Activated T-cell treated with anti-CD3 and anti-CD28 coated beads for 4 hours (primary cell): ENCODE measurements at places on chromosomes 5 and 9.

DNA sequence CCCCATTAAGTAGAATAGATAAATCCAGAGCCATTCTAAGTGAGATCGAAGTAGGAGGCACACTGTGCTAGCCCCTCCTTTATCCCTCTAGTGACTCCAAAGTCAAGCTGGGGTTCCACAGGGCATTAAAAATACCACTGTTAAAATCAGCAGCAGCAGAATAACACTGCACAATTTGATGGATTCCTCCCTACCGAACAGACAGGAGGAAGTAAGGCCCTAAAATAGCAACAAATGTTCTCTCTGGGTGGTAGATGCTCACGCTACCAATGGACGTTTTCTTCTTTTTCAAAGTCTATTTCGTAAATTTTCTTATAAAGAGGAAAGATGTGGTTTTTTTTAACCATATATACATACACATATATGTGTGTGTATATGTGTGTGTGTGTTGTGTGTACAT, 54.4 kb downstream of the FBXW11 start:
- DNase-seq = no peak

DNA sequence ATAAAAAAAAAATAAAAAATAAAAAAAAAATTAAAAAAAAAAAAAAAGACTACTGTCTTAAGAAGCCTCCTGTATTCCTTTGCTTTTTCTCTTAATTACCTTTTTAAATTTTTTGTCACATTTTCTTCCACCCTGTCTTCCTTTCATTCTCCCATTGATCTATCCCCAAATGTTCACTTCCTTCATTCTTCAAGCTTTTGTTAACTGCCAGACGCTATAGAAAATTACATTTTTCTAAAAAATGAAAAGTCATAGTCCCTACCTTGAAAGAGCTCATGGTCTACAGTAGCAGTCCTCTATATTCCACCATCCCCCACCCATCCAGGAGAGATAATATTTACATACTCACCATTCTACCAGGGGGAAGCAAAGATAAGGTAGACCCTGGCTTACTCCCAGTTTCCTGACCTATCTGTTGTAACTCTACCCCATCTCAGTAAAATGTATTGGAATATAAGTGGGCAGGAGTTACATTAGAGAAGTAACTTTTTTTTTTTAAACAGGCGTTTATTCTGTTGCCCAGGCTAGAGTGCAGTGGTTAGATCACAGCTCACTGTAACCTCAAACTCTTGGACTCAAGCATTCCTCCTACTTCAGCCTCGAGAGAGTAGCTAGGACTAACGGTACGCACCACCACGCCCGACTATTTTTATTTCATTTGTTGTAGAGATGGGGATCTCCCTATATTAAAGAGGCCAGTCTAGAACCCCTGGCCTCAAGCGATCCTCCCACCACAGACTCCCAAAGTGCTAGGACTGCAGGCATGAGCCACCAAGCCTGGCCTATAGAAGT, 3.8 kb upstream of the PRKAA1 start:
- DNase-seq = no peak

DNA sequence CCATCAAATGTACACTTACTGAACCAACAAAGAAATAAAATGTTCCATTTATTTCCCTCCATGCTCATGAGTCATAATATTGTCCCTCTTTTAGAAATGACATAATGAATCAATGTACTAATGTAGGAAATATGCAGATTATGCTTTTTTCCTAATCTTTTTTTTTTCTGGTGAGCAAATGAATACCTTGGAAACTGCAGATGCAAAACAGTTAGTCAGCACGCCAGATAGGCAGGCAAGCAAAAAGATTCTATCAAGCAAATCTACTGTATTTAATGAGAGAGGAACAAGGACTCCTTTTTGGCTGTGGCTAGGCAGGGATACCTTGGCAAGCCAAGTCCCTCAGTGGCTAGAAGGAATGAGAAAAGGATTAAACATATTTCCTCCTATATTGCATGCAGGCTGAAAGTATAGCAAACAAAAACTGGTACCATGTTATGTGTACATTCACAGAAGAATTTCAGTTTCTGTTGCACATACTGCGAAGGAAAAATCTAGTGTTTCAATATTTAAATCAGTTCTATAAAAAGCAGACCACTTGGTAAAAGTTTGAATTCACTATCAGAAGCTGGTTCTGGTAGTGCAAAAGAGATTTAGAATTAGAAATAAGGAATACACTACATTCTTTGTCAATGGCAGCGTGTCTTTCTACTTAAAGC, 605.4 kb downstream of the TLE1 start:
- DNase-seq = no peak

DNA sequence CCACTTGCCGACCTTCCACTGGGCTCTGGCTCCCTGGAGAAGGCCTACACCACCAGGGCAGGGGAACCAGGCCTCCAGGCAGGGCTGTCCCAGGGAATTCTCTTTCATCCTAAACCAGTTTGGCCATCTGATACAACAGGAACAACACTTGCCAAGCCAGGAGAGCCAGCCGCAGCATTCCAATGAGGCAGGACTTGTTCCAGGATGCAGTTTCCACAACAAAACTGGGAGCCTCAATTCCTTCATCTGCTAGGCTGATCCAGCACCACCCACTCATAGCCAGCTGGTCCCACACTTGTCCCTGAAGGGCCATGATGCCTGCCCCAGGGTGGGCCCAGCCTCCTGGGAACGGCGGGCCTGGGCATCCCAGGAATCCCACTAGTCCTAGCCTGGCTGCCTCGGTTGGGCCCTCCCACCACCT, 26.0 kb downstream of the BICD2 start:
- DNase-seq = no peak

GRCh38 chr5:8138884-8139283, 269.9 kb downstream of the MTRR start:
- no peak for DNase-seq

DNA sequence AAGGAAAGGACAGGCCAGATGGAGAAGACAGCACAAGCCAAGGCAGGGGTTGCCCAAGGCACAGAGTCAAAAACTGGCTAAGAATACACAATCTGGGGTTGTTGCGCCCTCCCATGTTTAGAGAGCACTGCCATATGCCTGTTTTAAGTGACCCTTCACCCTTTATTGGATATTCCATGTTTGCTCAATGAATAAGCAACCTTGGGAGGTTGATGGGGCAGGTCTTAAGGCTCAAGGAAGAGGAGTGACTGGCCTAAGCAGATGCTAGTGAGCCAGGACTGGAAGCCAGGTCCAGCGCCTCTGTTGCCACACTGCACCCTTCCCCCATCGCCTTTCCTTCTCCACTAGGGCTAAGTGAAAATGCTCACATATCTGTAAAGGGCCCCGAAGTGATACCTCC, 6.7 kb downstream of the TXN start:
- DNase-seq = no peak

DNA sequence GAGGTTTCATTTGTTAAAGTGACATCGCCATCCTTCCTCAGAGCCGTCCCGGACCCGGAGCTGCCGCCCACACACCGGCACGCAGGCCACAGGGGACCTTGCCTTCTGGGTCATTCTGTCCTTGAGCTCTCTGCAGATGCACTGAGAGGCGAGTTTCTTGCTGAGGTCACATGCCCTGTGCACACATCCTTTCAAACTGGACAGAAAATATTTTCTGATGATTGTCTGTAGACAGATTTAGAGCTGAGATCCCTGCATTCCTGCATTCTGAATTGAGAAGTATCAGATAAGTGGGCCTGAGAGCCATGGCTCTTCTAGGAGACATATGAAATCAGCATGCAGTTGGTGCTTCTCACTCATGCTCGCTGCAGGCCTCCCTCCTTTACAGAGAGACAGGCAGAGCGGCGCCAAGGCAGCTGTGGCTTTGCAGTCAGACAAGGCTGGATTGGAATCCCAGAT, 25.4 kb downstream of the BOD1 start:
- DNase-seq = no peak

DNA sequence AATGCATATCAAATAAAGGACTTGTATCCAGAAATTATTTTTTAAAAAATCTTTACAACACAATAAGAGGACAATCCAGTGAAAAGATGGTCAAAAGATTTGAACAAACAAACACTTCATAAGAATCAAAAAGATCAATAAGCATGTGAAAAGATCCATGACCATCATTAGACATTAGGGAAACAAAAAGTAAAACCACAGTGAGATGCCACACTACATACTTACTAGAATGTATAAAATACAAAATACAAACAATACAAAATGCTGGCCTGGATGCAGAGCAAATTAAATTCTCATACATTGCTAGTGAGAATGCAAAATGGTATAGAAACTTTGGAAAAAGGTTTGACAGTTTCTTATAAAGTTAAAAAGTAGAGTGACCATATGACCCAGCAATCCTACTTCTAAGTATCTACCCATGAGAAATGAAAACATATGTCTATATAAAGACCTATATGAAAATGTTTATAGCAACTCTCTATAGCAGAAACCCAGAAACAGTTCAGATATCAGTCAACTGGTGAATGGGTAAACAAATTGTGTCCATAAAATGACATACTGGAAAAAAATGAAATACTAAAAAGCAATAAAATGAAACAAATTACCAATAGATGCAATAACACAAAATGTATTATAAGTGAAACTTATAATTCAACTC, 426.1 kb downstream of the RAB3C start:
- DNase-seq = no peak

DNA sequence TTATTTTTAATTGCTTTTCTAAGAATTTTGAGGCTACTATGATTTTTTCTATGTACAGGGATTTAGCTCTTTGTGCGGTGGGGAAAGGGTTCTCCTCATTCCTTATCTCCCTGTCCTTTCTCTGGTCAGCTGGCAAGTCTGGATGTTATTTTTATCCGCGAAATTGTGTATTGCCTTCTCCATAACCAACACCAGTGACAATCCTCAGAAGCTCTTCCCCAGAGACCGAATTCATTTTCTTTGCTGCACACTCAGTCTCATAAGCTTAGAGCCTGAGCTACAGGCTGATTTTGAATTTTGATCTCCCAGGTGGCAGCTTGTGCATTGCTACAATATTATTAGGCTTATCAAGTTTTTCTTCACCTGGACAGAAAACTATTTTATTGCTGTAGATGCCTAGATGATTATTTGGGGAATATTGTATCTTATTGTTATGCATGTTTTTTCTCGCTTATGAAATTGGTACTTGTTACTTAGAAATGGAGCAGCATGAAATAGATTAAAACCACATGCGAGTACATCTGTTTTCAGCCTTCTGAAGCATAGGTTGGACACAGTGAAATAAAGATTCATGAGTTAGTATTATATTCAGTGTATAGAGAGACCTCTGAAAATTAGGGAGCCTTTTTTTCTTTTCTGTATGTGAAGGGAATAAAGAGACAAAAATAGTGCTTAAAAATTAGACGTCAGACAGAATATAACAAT, 27.3 kb downstream of the CPEB4 start:
- no peak for DNase-seq

DNA sequence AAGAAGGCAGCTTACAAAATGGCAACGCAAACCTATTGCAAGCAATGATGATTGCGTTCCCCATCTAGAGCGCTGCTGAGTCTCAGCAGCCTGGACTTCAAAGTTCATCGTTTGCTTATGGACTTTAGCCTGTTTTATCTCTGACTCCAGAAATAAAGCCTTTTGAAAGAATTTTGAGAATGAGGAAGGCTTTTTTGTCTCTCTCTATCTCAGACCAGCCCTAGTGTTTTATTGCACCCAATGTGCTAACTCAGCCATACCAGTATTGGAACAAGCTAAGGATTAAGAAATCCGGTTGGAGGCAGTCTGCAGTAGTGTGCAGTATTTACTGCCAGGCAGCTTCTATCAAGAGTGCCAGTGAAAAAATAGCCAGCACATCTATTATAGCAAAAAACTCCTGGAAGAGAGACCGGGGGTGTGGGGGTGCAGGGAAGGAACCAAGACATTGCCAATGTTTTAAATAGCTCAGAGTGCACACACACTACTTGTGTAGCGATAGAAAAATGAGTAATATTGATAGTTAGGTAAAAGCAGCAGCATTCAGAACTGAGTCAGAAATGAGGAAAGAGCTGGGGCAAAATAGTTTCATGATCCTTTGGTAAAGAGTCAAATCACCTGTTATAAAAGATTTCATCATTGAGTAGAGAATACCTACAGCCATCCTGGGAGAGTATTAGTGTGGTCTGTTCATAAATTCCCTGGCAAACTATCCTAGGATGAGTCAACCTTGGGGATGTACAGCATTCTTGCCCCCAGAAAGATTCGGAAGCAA, 219.0 kb downstream of the ZNF608 start:
- DNase-seq = no peak
